ENCODE measurements at places on chromosomes 3 and 15.
A peak's percentile ranks its signal among the peaks of the same experiment; 100 is the strongest.

DNA sequence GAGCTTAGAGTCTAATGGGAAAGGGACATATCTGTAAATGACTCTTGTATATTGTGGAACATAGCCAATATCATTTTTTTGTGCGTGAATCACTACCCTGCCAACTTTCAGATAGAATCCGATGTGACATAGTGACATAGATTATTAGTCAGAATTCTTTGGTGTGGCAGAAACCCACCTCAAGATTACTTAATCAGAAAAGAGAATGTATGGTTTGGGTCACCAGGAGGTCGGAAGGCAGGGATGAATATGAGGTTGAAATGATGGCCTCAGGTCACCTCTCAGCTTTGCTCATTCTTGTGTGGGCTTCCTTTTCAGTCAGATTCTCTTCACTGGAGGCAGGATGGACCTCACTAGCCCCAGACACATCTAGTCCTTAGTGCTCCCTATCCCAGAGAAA is 41.4 kb downstream of the SNAPC5 start:
- DNase-seq: peak; percentile 12

DNA sequence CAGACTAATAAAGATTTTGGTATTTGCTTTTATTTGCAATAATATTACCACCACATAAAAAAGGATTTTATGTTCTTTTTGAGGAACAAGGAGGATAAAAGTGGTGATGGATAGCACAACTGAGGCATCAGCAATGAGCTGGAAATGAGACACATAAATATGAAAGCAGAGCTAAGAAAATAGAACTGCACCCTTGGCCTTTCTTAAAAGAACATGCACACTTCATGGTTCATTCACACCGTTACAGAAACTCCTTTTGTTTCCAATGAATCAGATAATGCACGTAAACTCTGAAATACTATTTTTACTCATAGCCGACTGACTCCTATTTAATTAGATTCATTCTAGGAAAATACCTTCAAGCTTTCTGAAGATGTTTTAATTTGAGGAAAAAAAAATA is 19.9 kb upstream of the DPH6 start:
- no peak for DNase-seq

GRCh38 chr15:59736181-59736580 is 47.1 kb upstream of the BNIP2 start:
- no peak for DNase-seq

DNA sequence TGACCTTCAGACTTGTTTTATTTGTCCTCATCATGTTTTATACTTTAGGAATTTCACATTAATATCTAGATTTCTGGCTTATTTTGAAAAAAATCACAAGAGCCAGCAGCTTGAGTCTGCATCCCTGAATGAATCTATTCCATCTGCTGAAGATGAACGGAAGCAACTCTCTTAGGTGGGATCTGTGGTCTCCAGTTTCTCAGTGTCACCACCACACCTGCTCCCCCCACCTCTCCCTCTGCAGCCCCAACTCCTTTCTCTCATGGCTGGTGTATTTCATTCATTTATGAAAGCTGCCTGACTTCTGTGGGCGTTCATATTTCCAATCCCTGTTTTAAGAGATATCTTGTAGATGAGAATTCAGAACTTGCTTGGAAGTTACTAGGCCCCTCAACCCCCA is 102.1 kb upstream of the AGBL1 start:
- DNase-seq: no peak

- DNase-seq: no peak
These were observed 7.4 kb downstream of the GOLM2 start for GRCh38 chr15:44295750-44296431.

GRCh38 chr3:106573605-106574004 is 704.8 kb upstream of the CBLB start:
- DNase-seq: no peak

- DNase-seq: no peak
These were observed 44.9 kb downstream of the LPP start for GRCh38 chr3:188198760-188199327.

GRCh38 chr3:123778991-123779622 is 105.0 kb downstream of the MYLK start:
- peak; percentile 41 for DNase-seq

DNA sequence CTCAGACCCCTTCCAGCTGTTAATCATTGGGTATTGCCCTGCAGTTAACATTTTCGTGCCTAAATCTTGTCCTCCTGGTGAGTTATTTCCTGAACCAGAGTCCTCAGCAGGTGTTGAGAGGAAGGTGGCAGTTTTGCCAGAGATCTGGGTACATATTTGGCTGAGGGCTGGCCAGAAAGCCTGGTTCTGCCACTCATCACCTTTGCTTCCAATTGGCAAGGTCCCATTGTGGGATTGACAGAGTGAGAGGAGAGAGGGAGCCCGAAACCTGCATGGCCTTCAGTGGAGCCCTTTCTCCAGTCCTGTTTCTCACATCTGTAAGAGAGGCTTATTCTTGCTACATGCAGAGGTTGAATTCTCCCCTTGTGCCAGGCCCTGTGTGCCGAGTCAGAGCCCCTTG is 8.9 kb upstream of the TKT start:
- no peak for DNase-seq

DNA sequence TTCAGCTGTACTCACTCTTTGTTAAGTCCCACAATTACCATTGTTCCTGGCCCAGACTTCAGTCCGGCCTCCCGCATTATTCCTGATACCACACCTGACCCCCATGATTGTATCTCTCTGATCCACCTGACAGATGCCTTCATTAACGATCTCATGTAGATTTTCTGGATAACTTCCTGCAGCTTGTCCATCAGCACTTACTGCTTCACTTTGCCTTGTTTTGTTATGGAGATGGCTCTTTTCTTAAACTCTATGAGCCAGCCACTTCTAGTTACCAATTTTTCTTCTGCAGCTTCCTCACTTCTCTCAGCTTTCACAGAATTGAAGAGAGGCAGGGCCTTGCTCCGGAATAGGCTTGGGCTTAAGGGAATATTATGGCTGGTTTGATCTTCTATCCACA is 1044.2 kb downstream of the PLOD2 start:
- no peak for DNase-seq

DNA sequence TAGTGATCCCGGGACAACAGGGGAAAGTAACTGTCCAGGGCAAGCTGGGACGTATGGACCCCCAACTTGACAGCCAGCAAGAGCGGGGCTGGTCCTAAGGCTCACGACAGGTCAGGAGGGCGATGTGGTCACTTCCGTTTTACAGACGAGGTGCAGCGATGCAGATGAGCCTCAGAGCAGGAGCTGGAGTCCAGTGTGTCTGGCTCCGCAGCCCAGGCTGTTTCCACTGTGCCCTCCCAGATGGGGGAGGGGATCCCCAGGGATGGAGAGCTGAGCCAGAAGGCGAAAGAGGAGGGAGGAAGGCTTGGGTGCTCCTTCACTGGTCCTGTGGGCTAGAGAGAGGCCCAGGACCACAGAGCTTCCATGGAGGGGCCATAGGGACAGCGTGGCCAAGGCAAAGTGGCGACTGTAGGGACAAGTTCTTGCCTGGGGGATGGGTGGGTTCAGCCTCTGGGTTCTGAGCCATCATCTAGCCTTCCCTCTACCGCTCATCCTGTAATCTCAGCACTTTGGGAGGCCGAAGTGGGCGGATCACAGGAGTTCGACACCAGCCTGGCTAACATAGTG is 5.7 kb downstream of the SNX33 start:
- no peak for DNase-seq

- DNase-seq: peak; percentile 35
These were observed 62.2 kb upstream of the MCF2L2 start for GRCh38 chr3:183490653-183491052.

- DNase-seq: no peak
These were observed 157.5 kb downstream of the MEGF11 start for GRCh38 chr15:66095871-66096687.

- DNase-seq: peak; percentile 42
These were observed 121.0 kb downstream of the PDZRN3 start for GRCh38 chr3:73503781-73504180.

- no peak for DNase-seq
These were observed 1039.2 kb downstream of the AGBL1 start for GRCh38 chr15:87118846-87119245.

DNA sequence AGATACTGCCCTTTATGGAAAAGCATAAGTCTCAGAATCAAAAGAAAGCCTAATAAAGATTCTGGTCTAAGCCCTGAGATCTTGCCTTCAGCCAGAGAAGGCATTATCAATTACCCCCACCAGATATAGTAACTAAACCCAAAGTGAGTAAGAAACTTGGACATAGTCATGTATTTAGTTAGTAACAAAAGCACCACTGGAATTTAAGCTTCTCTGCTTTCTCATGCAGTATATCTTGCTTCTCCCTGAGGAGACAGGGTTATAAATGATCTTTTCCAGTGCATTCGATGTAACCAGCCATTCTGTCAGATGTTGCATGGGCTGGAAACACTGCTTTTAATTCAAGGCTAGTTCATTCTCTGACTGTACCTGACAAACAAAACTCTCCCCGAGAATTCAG is 946.7 kb downstream of the NAALADL2 start:
- peak; percentile 9 for DNase-seq

Measured in fibroblast of upper back skin (primary cell).